Stimulated activated CD8-positive, alpha-beta memory T cell treated with anti-CD3 and anti-CD28 coated beads, Interleukin-7, amount 100 ng/mL, for 1 hour (primary cell): ENCODE measurements at places on chromosomes 2 and 18.

- no peak for DNase-seq
These were observed 20.5 kb downstream of the ODC1 start for GRCh38 chr2:10427618-10427949.

- DNase-seq: no peak
These were observed 4.0 kb downstream of the KANSL1L start for GRCh38 chr2:210167227-210167626.

GRCh38 chr2:181330286-181330685 is 126.9 kb upstream of the ITGA4 start:
- no peak for DNase-seq

- no peak for DNase-seq
These were observed 266.8 kb downstream of the ALPK2 start for GRCh38 chr18:58362027-58362575.

GRCh38 chr2:64568836-64569235 is 44.7 kb downstream of the AFTPH start:
- no peak for DNase-seq

DNA sequence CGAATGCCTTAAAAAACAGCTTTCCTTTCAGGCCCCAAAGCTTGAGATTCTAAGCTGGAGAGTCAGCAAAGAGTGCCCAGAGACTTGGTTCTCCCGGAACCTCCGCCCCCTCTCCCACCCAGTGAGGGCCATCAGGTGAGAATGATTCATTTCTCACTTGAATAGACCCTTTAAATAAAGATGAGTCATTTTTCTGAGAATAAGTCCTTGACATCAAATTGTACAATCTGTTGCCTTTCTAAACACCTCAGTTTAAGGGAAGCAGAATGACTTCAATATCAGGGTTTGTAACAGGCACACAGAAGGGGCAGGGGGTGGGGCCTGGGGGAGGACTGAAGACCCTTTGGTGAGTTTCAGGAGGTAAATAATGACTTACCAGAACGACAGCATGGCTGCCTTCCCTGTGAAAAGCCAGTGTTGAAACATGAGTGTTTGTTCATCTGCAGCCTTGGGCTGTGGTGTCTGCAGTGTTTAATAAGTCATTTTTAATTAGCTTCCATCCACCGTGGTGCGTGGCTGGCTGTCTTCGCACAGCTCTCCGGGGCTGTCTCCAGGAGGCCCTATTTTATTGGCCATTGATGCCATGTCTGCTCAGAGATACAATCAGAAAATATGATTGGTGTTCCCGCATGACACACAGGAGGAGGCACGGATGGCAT is 134.9 kb upstream of the ZNF236 start:
- DNase-seq: no peak

DNA sequence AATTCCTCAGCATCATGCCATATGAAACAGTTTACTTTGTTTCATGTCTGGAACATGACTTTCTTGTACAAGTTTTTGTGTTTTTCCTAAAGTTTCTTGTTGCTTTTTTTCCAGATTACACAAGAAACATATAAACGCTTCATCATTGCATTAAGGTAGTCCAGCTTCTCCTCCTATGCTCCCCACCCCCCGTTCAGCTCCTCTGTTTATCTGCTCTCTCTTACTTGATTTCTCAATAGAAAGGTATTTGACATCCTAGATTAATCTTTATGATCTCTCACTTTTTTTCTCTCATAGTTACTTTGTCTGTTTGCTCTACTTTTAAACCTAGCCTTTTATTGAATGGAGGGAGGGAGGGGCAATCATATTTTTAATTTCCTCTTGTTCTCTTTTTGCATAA is 25.4 kb downstream of the SLC40A1 start:
- no peak for DNase-seq

DNA sequence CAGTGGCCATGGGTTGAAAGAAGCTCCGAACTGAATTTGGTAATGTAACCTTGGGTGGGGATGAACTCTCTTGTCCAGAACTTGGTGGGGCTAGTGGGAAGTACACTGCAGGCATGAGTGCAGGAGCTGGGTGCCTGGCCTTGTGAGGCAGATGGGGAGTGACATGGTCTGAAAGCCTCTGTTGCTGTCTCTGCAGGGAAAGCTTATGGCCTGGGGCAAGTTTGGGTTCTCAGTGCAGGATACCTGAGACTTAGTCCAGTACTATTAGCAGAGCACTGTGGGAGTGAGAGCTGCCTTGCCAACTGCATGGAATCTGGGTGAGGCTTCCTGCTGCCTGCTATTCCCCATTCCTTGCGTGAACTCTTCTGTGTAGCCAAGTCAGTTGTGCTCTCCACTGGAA is 1620.9 kb upstream of the NXPH2 start:
- DNase-seq: no peak

DNA sequence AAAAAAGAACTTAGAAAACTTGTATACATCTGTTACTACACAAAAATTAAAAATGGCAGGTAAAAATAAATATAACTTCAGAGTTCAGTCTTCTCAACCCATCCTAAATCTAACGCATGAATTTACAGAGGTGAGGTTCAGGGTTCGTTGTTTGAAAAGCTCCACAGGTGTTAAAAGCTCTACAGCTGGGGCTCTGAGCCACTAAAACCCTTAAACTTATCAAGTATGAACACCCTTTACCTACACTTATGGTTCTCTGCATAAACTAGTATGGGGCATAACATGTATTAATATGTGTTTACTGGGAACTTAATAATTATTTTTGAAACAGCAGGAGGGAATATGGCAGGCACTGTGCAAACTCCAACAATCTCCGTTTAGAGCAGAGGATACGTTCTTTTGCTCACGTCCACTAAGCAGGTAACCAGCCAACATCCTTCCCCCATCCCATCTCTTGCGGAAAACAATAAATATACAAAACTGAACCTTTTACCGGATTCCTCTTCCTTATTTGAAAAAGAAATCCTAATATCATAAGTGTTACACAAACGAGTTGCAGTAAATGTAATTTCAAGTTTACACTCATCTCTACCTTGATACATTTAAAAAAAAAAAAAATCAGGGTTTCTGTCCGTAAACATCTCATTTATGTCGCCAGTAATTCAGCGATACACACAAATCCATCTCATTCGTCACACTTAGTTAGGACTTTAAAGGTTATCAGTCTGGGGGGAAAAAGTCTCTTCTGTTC is 1.3 kb downstream of the PIAS2 start:
- DNase-seq: no peak

DNA sequence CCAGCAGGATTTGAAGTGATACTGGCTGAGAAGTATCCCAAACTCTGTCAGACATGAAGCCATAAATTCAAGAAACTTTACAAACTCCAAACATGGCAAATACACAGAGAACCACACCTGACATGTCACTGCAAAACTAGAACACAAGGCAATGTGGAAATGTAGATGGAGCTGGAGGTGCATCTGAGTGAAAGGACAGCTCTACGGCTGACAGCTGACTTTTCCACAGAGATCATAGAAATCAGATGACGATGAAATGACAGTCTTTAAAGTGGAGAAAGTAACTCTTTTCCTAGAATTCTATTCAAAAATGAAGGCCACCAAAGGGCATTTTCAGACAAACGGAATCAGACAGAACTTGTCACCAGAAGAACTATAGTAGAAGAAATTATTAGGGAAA is 97.5 kb downstream of the LDLRAD4 start:
- no peak for DNase-seq

- DNase-seq: no peak
These were observed 304.6 kb downstream of the MTX2 start for GRCh38 chr2:176573612-176574483.

GRCh38 chr2:105274046-105274445 is 32.5 kb downstream of the GPR45 start:
- no peak for DNase-seq

GRCh38 chr18:72833471-72833870 is 34.3 kb downstream of the NETO1 start:
- no peak for DNase-seq

DNA sequence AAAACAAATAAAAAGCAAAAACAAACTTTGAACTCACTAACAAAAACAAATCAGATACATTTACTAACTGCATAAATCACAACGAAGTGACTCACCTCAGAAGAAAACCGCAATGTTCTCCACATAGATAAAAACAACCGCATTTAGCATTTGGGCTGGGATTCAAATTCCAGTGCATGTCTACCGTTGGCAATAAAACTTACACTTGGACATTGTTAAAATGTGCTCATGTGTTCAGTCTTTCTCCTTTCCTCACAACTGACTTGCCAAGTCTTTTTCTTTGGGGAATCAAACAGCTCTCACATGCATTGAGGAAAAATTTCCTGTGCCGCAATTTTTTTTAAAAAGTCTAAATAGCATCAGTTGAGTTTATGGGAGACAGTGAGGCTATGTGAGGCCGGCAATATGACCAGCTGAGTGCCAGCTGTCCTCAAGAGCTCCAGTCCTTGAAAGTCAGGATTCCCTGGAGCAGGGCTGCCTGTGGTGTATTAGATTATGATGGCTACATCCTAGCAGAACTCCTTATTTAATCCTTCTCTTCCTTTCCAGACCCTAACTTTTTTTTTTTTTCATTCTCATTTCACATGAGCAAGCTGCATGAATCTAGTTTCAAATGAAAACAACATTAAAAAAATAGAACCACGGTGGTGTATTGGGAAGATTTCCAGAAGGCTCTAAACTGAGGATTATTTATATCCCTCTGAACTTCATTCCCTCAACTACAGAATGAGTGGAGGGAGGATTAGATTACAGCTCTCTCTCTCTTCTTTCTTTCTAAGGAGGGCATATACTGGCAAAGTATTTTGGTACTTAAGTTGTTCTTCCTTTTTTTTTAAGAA is 70.2 kb upstream of the MEIS1 start:
- DNase-seq: no peak

DNA sequence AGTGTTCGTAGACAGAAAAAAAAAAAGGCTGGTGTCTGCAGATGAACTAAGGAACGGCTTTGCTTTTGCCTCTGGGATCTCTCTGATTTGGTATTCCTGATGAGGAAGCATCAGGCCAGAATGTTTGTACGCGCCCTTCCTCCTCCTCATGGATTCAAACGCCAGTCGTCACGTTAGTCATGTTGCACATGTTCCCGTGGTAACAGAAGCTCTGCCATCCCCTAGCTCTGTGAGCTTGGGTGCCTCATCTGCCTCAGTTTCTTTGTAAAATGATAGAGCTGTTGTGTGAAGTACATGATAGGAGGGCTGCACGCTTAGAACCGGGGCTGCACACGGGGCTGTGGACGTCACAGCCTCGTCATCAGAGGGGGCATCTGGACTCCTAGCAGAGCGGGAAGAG is 47.0 kb downstream of the TSHZ1 start:
- no peak for DNase-seq

DNA sequence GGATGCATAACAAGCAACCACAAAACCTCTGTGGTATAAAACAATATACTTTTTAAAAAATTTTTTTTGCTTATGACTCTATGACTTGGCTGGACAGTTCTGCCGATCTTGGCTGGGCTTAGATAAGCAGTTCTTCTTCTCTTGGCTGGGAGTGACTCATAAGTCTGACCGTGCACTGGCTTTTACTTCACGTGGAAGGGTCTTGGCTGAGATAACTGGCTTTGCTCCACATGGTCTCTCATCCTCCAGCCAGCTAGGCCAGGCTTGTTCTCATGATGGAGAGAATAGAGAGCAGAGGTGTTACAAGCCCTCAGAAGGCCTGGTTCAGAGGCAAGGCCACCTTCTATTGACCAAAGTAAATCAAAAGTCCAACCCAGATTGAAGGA is 178.9 kb upstream of the SERPINE2 start:
- no peak for DNase-seq

DNA sequence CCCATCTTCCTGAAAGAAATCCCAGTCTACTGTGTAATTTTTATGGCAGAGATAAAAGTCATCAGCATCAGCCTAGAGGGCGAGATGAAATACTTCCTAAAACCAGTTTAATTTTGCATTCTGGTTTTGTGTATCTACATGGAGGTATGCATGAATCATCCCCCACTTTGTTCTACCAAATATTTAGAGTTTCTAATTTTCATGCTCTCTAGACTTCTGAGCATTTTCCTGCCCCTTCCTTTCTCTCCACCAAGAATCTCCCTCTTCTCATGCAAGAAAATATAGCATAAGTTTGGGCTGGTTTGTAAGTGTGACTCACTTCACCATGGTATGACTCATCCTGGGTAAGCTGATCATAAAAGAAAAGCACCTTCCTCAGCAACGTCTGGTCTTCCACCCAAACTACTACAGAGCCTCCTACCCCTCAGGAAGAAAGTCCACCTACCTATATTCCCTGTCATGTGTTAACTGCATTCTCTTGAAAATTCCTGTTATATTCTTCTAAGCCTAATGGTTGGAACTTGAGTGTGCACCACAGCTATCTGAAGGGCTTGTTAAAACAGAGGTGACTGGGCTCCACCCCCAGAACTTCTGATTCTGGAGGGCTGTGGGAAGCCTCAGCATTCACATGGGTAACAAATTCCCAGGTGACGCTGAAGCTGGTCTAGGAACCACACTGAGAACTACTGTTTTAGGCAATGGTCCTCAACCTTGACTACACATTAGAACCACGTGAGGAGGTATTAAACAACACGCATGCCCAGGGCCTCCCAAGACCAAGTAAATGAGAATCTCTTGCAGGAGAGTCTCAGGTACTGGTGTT is 37.4 kb upstream of the RAPGEF4 start:
- DNase-seq: no peak

DNA sequence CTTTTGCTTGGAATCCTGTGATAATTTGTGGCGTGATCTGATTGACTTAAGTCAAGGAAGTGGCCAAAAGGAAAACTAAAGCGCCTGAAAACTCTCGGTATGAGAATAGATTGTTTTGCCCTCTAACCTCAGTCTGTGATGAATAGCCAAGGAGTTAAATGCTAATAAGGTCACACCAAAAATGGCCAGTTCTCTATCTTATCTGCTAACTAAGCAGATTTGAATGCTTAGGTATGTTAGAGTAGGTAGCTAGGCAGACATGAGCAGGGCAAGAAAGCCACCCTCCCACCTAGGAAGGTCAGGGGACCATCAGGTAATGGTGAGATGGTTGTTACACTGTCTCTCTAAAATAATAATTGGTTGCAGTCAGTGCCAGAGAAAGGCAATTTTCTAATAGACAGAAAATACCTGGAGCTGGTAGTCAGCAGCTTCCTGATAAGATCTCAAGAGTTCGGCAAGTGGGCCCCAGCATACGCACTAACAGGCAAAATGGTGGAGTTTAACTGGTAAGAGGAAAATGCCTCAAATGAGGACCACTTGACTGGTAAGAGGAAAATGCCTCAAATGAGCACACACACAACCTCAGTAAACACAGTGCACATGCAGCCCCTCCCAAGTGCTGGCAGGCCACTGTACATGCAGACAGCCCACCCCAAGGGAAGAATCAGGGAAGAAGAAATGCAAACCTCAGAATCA is 468.4 kb downstream of the MBD2 start:
- no peak for DNase-seq

DNA sequence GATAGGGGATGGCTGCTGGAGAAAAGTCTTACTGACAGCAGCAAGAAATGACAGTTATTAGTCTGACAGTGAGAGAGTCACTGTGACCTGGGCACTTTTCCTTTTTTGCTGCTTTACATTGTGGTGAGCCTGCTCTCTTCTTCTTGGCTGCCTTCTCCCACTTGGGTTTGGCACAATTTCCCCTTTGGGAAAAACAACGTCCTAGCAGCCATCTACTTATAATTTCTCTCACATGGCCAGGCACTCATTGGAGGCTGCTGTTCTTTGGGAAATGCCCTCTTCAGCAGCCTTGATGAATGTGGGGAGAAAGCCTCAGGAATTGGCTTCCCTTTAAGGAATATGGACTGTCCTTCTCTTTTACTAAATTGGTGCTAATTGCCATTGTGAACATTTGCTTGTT is 60.4 kb upstream of the SLC1A4 start:
- no peak for DNase-seq

- peak; percentile 41 for DNase-seq
These were observed 3.3 kb upstream of the GPBAR1 start for GRCh38 chr2:218257390-218257981.
